Stimulated activated CD4-positive, alpha-beta T cell treated with anti-CD3 and anti-CD28 coated beads, TNF-alpha, amount 100 ng/mL, for 24 hours (primary cell): ENCODE measurements at places on chromosomes 1 and 21.
A peak's percentile ranks its signal among the peaks of the same experiment; 100 is the strongest.

DNA sequence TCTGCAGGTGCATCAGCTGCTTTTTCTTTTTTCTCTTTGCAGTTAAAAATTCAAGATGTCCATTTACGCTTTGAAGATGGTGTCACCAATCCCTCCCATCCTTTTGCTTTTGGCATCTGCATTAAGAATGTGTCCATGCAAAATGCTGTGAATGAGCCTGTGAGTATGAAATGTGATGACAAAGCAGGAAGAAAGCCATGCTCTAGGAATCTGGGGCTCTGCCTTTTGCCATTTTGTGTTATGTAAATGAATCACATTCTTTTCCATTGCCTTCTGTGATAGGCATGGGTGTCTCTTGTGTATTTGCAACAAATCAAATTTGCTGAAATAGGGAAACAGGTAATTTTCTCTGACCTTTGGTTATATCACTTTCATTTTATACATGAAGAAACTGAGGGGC, 19.4 kb downstream of the VPS13D start:
- no peak for DNase-seq

- no peak for DNase-seq
Observed at GRCh38 chr1:1826356-1827088, 48.3 kb upstream of the NADK start.

- no peak for DNase-seq
Observed at GRCh38 chr1:16111771-16112595, 38.5 kb upstream of the FAM131C start.

DNA sequence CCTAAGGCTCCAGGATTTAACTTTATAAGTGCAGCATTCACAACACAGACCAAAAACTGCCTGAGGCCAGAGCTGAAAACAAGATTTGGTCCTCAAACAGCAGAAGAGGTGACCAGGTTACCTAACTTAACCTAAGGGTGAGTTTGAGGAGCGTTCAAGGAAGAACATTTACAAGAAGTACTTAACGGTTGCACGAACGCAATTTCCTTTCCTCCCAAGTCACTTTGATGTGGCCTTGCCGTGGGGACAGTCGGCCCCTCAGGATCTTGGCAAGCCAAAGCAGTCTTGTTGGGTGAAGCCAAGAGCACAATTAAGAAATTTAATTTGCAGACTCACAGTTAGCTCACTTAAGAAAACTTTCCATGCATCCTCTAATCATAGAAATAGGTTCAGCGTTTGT, 202.6 kb upstream of the COA6 start:
- DNase-seq = peak; percentile 21

- DNase-seq = no peak
Observed at GRCh38 chr1:32491386-32491785, 26.5 kb downstream of the ZBTB8B start.

DNA sequence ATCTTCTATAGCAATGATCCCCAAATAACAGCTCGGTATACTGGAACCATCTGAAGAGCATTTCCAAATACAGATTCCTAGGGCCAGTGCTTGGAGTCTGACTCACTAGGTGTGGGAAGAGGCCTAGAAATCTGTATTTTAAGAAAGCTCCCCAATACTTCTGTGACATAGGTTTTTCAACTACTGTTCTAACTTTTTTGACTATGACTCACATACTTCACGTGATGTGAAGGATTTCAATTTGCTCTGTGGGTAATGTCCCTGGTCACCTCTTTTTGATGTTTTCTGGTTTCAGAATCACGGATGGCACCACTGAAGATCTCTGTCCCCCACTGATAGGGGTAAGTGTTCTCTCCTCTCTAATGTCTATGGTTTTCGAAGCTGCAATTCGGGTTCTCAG, 11.0 kb downstream of the ORC1 start:
- DNase-seq = no peak

GRCh38 chr1:39359028-39359570, 132.3 kb upstream of the BMP8A start:
- no peak for DNase-seq

- DNase-seq = no peak
Observed at GRCh38 chr1:227786673-227787512, 28.6 kb upstream of the PRSS38 start.

DNA sequence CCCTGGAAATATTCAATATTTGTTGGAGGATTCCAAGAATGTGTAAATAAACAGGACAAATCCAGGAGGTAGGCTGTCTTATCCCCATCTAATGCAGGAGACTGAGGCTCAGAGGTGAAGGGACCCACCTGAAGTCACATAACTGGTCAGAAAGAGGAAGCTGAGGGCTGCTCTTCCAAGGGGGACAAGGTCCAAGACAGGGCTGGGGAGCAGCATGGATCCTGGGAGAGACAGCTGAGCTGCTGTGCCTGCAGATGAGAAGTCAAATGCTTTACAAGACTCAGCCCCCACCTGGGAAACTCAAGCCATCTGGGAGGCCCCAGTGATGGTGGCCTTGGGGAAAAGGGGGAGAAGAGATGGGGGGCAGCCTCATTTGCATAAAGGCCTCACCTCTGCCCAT, 224.4 kb downstream of the PTPRU start:
- no peak for DNase-seq

- DNase-seq = no peak
Observed at GRCh38 chr1:45221716-45222115, 15.3 kb upstream of the ZSWIM5 start.

- no peak for DNase-seq
Observed at GRCh38 chr21:38448671-38449385, 49.4 kb downstream of the ERG start.

- no peak for DNase-seq
Observed at GRCh38 chr1:174931214-174931613, 68.5 kb upstream of the CACYBP start.

- no peak for DNase-seq
Observed at GRCh38 chr1:216945538-216946080, 222.4 kb upstream of the ESRRG start.

DNA sequence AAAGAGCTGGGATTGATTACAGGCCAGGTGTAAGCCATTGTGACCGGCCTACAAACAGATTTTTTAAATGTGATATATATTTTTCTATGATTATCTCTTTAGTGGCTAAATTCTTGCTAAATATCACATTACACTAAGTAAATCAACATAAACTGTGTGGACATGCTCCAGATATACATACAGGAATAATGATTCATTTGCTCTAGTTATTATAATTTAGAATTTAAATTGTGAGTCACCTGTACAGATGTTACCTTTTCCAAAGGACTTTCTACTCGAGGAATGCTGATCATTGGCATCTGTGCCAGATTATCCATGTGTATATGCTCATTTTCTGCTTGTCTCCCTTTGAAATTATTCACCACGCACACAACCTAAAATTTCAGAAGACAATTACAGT, 90.1 kb downstream of the PLPPR5 start:
- DNase-seq = no peak

- DNase-seq = no peak
Observed at GRCh38 chr1:232287676-232288569, 342.0 kb downstream of the SIPA1L2 start.

DNA sequence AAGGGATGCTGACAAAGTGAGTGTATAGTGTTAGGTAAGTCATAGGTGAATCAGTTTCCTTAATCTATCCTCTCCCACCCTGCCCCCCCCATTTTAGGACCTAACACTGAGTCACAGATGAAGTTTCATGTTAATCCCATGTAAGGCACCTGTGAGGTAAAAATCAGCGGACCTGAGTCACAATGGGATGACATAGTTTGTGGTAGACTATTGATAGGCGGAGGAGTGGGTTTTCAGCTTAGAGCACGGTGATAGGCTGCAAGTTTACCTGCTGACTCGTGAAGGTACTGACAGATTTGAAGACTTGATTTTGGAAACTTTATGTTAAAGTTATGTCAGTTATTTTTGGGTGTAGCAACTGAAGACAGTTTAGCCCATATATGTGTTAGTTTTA, 1.7 kb downstream of the TOR1AIP1 start:
- peak; percentile 25 for DNase-seq
